ENCODE measurements at places on chromosomes 5 and 9.
A peak's percentile ranks its signal among the peaks of the same experiment; 100 is the strongest.

DNA sequence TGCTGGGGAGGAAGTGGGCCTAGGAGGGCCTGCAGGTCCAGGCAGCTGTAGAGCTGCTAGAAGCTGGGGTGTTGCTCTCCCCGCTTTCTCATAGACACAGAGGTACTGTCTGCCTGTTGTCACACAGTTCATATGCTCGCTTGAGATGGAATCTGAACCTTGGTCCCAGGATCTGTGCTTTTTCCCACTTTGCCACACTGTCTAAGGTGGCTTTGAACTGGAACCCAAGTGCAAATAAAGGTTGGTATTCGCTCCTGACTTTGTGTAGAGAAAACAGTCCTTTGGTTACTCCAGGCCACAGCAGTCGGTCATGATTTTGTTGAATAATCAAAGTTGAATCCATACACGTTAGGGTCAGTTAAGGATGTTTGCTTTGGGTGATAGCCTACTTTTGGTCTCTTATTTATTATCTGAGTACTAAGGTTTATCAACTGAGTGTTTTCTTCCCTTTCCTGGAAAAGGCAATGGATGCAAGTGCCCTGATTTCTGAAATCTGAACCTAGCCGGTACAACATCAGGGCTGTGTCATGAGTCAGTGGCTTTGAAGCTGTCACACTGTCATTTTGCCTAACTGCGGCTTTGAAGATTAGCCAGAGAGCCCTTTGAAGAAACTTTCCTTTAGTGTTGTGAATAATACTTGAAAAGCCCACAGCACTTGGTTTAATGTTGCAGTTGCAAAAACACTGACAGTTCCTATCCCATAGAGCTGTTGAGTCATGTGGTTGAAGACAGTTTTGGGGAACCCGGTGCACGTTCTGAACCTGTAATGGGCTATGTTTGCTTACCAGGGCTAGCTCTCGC is 41.3 kb downstream of the HABP4 start:
- no peak for DNase-seq

DNA sequence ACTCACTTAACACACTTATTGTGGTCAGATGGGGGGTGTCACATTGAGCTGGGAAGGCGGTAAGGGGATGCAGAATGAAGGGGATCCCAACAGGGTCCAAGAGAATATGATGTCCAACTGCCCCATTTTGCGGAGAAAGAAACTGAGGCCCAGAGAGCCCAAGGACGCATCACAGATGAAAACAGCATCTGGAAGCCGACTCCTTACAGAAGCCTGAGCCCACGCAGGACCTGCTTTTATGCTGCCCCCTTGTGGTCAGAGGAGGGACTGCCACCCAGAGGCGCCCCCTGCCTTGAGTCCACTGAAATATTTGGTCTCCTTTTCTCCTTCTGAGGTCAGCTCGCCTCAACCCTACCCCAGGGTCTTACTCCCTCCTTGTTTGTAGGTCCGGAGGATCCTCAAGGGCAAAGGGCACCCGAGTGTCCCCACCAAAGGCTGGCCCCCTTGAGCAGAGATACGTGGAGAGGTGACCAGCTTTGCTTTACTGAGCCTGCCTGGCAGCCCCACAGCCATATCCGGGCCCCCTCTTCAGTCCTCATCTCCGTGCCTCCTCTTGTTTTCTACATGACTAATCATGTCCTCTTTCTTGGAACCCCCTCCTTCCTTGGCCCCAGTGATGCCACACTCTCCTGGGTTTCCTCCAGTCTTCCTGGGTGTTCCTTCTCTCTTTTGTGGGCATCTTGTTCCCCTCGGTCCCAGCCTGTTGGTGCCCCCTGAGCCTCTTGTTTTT is 30.0 kb upstream of the TTLL11 start:
- peak; percentile 10 for DNase-seq

DNA sequence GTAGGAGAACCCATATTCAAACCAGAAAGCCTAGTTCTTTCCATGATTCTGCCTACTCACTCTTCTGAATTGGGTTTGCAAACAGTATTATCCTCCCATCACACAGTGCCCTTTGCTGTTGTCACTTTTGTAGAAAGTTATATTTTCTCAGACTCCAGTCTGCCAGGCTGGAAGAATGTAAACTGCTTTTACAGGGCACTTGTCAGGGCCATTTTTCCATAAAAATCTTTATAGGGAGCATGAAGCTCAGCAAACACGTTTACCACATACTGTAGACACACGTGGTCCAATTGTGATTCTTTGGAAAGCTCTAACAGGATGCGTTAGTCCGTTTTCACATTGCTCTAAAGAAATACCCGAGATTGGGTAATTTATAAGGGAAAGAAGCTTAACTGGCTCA is 204.0 kb downstream of the KCNN2 start:
- DNase-seq: no peak

DNA sequence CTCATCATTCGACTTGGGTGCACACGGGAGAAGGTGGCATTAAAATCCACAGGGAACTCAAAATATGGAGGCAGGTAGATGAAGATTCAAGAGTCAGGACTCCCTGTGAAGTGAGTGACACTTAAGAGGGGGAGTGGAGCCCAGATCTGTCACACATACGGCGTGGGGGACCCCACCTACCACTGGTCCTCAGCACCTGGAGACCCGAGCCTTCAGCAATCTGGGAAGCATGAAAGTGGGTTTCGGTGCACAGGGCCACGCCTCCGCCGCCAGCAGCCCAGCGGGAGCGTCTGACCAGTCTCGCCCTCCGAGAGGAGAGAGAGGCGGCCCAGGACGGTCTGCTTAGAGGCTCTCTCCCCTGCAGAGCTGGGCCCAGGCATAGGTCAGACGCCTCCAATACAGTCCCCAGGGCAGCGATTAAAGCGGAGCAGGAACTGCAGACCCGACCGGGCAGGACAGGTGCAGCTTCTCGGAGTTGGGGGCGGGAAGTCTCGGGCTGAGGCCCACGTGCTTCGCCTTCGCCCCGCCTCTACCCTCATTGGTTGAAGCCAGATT is 639 bp upstream of the SLC2A8 start:
- no peak for DNase-seq

- DNase-seq: no peak
Observed at GRCh38 chr5:81238460-81238859, 5.3 kb downstream of the CKMT2 start.

GRCh38 chr9:137245450-137246421 is 4.6 kb downstream of the TUBB4B start:
- DNase-seq: peak; percentile 39

DNA sequence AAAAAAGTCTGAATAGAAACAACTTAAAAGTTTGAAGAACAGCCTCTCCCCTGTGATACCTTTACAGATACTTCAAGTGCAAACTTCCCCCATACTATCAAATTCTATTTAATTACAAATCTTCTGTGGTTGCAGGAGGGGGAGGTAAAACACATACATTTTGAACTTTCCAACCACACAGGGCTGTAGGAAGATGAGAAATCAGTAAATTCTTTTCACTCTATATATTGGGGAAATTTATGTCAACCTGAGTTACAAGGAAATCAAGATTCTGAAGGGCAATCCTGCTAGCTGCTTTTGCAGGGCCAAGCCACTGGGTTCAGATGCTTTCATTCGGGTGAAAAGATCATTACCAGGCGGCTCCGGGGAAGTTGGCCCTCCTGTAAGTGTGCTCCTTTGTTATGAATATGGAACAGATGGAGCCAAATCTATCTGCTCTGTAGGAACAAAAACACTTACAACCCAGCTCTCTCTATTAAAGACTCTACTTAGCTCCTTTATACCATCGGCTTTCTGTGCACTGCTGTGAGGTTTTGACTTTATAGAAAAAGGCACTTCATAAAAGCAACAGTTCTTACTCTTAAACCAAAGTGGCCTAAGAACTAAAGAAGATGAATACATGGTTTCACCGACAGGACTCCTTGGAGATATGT is 269.1 kb downstream of the EFNA5 start:
- no peak for DNase-seq

DNA sequence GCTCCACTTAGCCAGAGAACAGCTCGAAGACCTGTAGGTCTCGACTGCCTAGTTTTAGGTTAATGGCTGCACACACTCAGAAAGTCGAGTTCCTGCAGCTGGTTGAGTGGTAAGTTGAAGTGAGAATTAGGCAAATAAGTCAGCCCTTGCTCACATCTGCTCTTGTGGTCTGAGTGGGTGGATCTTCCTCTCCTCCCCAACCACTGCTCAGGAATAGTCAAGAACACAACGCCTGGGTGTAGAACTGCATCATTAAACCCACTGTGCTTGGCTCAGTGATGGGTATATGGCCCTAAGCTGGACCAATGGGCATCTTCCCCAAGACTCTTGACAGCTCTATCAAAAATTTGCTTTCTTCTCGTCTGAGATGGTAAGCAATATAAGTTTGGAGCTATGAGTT is 20.9 kb upstream of the ADAM19 start:
- DNase-seq: no peak

DNA sequence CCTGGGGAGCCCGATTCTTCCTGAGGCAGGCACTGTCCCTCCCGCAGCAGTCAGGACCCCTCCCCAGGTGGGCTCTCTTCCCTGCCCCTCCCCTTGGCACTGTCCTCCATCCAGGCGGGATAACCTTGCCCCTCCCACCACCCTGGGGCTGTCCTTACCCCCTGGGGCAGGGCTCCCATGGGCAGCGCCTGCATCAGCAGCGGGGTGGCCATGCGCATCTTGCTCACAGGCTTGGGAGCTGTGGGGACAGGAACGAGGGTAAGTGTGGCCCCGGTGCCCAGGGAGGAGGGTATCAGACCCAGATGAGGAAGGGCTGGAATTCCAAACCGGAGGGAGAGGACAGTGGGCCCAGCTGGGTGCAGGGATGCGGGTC is 6.0 kb downstream of the CD74 start:
- DNase-seq: no peak

DNA sequence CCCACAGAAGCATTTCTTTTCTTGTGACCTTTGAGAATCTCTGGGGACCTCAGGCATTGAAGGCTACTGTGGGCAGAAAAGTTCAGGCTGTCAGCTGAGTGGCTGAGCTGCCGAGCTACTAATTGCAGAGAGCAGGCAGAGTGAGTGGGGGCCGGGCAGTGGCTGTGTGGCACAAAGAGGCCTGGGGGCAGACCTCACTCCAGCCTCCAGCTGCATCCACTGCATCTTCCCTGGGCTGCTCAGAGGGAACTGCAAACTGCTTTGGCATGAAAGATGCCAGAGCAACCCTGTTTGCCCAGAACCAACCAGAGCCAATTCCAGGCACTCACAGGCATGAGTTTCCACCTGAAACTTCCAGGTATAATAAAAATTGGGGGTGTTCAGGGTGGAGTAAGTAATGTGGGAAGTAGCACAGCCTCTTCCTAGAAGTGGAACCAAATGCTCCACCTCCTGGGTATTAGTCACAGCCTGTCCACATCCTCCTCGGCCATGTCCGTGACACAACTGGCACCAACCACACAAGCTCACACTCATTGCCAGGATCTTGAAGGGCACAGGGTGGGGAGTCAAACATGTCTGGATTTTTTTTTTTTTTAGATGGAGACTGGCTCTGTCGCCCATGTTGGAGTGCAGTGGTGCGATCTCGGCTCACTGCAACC is 548.9 kb downstream of the BNC2 start:
- DNase-seq: no peak

- no peak for DNase-seq
Observed at GRCh38 chr5:61625137-61625561, 293.1 kb downstream of the ZSWIM6 start.

DNA sequence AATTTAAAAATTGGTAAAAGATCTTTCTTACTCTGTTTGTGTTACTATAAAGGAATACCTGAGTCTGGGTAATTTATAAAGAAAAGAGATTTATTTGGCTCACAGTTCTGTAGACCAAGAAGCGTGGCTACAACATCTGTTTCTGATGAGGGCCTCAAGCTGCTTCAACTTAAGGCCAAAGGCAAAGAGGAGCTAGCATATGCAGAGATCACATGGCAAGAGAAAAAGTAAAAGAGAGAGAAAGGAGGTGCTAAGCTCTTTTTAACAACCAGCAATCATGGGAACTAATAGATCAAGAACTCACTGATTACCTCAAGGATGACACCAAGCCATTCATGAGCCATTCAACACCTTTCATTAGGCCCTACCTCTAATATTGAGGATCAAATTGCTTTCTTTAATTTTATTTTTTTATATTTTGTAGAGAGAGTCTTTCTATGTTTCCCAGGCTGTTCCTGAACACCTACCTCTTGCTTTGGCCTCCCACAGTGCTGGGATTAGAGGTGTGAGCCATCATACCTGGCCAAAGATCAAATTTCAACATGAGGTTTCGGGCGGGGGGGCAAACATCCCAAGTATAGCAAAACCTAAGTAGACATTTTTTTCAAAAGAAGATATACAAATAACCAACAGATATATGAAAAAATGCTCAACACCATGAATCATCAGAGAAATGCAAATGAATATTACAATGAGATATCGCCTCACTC is 16.0 kb upstream of the SHC3 start:
- no peak for DNase-seq

DNA sequence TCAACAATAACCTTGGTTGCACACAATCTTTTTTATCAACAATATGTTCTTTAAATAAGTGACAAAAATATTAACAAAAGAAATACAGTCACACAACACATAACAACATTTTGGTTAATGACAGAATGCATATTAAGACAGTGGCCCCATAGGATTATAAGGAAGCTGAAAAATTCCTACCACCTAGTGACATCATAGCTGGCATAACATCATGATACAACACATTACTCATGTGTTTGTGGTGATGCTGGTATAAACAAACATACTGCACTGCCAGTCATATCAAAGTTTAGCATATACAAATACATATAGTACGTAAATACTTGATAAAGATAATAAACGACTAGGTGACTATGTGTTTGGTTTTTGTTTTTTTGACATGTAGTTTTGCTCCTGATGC is 344.8 kb upstream of the POU5F2 start:
- no peak for DNase-seq

DNA sequence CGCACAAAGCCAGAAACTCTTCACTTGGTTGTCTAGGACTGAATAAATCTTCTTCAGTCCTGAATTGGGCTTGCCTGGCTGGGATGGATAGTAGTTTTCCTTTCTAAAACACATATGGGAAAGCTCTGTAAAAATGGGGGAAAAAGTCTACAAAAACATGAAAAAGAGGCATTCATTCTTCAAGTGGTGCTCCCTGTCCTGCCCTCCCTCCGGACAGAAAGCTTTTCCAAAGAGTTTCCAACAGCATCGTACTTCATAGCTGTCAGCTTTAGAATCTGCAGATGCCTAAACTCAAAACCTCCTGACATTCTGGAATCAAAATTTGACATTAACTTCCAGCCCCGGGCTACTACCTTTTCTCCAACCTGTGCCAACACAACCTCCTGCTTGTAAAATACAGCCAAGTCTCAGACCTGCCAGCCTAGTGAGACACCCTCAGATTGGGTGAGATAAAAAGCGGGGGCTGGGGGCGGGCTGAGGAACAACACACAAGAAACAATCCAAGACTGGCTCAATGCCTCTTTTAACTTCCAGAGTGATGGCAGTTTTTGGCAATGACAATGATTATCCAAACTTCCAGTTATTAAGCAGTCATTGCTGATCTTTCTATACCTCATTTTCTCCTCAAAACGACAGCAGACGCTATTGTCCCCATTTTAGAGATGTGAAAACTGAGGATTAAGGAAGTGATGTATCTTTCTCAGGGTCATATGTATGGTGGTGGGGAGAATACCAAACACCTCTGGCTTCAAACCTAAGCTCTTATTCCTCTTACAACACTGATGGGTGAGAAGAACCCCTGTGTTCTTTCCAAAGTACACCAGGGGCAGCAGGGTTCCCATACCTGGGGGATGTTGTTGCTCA is 1.3 kb downstream of the TNC start:
- no peak for DNase-seq
